Aorta (tissue), 5 donors: ENCODE measurements at places on chromosomes 12 and 14. TPM values are rescaled to one million over a fixed set of nuclear protein-coding genes. Genes with fewer than 3 reads are reported as not detected.

- no peak for DNase-seq
Measured at GRCh38 chr12:115700081-115700480, 577.4 kb downstream of the MED13L start.

BATF gene
- 3.2 TPM for total RNA-seq

DNA sequence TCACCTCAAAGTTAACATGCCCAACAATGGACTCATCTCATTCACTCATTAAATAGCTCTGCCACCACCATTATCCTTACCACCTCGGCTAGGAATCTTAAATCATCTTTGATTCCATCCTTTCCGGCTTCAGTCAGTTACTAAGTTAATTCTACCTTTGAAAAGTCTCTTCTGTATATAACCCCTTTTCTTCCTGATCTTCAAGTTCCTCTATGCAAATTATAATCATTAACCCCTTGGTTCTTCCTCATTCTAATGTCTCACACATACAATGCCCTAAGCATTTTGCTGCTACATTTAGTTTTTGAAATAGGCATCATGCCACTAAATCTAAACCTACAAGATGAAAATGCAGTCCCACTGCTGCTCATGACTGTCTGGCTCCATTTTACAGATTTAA, 51.6 kb downstream of the ATP2B1 start:
- no peak for DNase-seq

LRP1 gene
- 992 TPM for total RNA-seq

GRCh38 chr12:116053479-116054200, 223.9 kb downstream of the MED13L start:
- peak; percentile 59 for DNase-seq

GRCh38 chr14:45381091-45381490, 128.1 kb upstream of the MIS18BP1 start:
- DNase-seq = no peak

GRCh38 chr12:32419520-32419960, 20.2 kb downstream of the FGD4 start:
- no peak for DNase-seq

- DNase-seq = no peak
Measured at GRCh38 chr14:92352158-92352985, 29.4 kb downstream of the SLC24A4 start.

GRCh38 chr12:81520064-81520945, 238.8 kb downstream of the PPFIA2 start:
- no peak for DNase-seq

FNTB gene
- 13.2 TPM for total RNA-seq

FOXG1 gene
- not detected for total RNA-seq

GRCh38 chr12:21324551-21324950, 10.2 kb downstream of the SLCO1A2 start:
- DNase-seq = no peak
